ENCODE measurements at places on chromosomes 1 and 21.

DNA sequence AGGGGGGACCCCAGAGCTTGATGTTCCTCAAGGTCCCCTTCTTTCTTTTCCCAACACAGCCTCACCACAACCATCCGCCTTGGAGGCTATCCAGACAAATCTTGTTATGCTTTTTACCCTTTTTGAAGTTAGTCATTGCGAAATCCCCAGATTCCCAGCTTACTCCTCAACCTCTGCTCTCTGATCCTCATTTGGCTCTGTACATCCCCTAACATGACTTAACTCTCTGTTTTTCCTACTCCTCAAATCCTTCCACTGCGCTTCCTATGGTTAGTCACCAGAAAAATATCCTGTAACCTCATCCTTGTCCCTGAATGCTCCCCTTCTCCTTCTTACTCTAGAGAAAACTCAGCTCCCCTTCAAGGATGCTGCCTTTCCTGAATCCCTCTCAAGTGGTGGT is 189.1 kb upstream of the POU3F1 start:
- DNase-seq = peak; percentile 89

GRCh38 chr1:231408528-231409094 is 13.5 kb downstream of the EGLN1 start:
- DNase-seq = no peak

- no peak for DNase-seq
These were observed 87.8 kb downstream of the NAV1 start for GRCh38 chr1:201626629-201627275.

DNA sequence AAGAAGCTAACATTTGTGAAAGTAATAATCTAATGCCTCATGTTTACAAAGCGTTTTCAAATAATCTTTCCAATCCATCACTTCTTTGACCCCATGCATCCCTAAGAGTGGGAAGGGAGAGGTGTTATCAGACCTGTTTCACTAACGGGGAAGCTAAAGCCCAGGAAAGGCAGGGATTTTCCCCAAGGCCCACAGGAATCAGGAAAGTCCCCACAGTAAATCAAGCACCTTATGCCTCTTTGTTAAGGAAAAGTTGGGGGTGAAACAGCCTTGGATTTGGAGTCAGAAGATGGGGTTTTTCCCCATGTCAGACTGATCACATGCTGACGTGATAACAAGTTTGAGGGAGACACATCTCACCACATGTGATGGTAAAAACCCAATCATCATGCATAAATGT is 20.0 kb upstream of the ANGPTL7 start:
- DNase-seq = no peak

DNA sequence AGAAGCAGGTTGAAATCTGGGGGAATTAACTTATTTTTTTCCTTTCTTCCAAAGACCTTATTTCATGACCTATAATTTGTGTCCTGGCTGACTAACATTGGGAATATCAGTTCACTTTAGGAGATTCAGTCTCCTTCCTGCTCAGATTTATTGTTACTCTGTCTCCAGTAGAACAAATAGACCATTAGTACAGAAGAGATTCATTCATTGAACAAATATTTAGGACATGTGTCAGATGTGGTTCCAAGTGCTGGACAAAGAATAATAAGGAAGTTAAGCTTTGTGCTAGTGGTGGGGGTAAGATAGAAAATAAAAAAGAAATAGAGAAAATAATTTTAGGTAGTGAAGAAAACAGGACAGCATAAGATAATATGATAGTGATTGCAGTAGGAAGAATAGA is 20.3 kb downstream of the ZMYM4 start:
- no peak for DNase-seq

- no peak for DNase-seq
These were observed 257.0 kb downstream of the SIPA1L2 start for GRCh38 chr1:232372841-232373440.

DNA sequence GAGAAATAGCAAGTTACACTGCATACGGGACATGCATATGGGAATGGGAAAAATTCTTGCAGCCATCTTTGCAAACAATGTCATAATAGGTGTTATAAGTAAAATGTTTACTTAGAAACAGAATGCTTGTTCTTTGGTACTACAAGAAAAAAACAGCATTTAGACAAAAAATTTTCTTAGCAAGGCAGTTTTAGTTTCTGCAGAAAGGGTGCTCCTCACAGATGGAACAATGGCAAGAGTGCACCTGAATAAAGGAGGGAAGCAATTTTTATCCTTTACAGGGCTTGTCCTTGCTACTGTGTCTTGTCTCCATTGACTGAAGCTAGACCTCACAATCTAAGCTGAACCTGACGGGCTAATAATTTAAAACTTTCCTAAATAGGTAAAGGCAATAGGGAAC is 79.2 kb upstream of the DESI2 start:
- no peak for DNase-seq

GRCh38 chr1:111878091-111878490 is 111.4 kb downstream of the KCND3 start:
- no peak for DNase-seq

DNA sequence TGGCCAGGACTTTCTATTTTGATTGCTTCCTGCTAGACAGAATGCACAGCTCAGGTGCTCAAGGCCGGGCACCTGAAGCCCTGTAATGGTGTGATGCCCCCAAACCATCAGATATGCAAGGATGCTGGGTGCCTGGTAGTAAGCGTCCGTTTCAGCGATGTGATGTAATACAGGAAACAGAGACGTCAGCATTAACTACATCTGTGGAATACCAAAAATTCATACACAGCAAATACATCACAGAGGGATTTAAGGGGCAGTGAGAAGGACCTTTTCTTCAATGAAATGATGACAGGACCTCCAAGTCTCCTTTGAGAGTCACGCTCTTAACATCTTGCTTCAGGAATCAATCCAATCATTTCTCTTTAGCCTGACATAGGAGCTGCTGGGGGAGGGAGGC is 64.4 kb downstream of the SIM2 start:
- DNase-seq = no peak

DNA sequence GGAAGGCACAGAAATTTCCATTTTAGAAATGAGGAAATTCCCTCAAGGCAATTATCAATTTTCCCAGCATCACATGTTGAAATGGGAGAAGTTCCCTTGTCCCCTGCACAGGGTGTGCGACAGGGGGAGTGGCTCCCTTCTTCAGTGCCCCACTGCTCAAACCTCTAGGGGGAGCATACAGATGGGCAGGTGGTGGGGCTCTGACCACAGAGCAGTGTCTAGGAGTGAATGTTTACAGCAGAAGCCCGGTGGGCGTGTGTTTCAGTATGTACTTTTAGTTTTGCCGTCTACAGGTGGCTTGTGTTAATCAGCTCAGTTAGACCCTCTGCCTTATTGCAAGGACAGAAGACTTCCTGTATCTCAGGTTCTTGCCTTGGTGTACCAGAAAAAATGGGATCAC is 493.7 kb upstream of the PLXNA2 start:
- no peak for DNase-seq

- no peak for DNase-seq
These were observed 69.2 kb upstream of the GJA8 start for GRCh38 chr1:147833231-147833860.

DNA sequence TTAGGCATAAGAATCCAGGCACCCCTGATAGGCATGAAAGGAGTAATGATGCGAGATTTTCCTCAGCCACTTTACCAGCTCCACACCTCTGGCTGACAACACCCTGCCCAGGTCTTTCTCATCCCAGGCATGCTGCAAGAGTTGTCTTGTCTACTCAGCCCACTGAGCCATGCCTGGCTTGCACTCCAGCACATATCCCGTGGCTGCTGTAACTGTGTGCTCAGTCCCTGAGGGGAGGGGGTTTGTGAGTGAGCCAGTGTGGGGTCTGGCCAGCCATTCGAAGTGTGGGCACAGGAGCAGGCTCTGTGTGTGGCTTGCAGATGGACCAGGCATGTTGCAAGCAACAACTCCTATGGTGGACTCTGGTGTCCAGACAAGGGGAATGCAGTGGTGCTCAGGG is 529.6 kb downstream of the ADGRL2 start:
- no peak for DNase-seq

- no peak for DNase-seq
These were observed 69.6 kb downstream of the OSBPL9 start for GRCh38 chr1:51686450-51686849.

GRCh38 chr1:87940421-87940820 is 611.7 kb downstream of the LMO4 start:
- no peak for DNase-seq

DNA sequence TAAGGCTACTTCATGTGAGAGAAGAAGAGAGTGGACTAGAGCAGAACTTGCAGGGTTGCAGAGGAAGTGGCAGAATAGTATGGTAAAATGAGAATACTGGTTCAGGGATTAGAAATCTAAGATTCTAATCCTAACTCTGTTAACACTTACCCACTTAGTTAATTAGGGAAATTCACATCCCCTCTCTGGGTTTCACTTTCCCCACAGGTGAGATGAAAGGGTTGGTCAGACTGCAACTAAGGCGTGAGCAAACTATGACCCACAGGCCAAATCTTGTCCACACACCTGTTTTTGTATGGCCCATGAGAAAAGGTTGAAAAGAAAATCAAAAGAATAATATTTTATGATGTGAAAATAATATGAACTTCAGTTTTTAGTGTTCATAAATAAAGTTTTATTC is 117.5 kb downstream of the MACF1 start:
- no peak for DNase-seq

DNA sequence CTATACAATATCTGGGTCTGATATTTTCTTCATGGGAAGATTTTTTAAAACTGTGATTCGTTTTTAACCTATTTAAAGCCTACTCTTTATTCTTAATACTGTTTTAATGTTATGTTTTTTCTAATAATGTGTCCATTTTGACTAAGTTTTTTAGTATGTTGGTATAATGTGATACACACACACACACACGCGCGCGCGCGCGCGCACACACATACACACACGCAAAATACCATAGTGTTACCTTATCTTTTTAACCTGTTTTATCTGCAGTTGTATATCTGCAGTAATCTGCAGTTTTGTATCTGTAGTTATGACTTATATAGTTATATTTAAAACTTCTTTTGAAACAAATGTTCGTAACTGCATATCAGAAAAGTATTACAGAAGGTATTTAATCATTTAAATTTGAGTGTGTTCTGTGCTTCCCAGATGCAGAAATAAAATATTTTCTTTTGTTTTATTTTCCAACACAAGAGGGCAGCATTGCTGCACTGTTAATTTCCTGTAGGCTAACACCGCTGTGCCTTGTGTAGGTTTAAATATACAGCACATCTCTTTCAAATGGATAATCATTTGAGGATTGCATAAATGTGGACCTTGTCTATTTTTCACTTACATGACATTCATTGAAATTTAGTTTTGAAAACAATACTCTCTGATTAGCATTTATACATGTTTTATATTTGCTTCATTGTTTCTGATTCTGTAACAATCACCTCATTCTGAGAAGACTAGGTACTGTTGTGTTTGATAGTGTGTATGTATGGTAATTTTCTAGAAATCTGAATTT is 166.1 kb downstream of the PDE4B start:
- peak; percentile 74 for DNase-seq

GRCh38 chr1:177200290-177200689 is 29.5 kb downstream of the BRINP2 start:
- no peak for DNase-seq

GRCh38 chr1:204080163-204080903 is 7.4 kb downstream of the SOX13 start:
- DNase-seq = peak; percentile 93

DNA sequence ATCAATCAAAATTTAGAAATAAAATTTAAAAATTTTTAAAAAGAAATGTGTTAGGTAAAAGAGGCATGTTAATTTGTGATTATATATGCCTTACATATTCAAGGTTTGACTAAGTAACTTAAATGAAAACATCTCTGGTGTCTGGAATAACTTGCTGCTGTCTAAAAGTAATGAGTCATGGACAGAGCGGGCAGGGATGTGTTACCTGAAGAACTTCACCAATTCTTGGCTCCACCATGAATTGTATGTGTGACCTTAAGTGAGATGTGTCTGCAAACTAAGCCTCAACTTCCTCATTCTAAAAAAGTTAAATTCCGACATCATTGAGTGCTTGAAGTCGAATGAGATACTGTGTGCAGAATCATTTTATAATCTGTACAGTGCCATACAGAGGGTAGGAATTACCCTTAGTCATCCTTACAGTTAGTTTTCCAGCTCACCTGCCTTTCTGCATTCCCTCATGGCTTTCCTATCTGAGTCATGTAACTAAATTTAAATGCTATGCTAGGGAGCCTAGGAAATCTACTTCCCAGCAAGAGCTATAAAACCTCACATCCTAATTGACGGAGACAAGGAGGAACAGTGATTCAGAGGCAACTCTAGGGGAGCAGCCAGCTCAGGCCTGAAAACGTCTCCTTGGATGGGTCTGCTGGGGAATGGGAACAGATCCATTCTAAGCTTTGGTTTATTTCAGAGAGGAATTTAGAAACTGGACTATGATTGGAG is 100.7 kb upstream of the TSPAN2 start:
- DNase-seq = peak; percentile 77

DNA sequence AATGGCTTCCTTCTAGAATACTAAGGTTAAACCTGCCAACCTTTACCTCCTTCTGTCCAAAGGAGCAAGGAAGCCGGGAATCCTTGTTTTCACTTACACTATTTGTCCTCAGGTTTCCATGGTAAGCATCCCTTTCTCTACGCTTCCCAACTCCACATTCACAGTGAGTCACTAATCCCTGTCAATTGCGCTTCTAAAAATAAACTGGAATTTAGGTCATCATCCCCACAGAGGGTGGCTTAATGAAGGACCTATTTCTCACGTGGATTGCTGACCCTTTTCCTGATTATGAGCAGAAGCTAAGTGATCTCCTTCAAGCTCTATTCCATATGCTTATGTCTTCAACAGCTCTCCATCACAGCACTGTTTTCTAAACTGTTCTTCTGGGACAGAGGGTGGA is 39.9 kb upstream of the ABCA4 start:
- DNase-seq = peak; percentile 67

- DNase-seq = peak; percentile 71
These were observed 142.2 kb downstream of the NFIA start for GRCh38 chr1:61224609-61225008.

GRCh38 chr1:209196140-209196539 is 387.4 kb upstream of the CAMK1G start:
- DNase-seq = no peak

- no peak for DNase-seq
These were observed 286.5 kb downstream of the SMYD3 start for GRCh38 chr1:246220495-246221065.

GRCh38 chr1:41805771-41806471 is 112.8 kb downstream of the HIVEP3 start:
- no peak for DNase-seq

- peak; percentile 93 for DNase-seq
These were observed 10.3 kb upstream of the SLC30A10 start for GRCh38 chr1:219938706-219939105.

DNA sequence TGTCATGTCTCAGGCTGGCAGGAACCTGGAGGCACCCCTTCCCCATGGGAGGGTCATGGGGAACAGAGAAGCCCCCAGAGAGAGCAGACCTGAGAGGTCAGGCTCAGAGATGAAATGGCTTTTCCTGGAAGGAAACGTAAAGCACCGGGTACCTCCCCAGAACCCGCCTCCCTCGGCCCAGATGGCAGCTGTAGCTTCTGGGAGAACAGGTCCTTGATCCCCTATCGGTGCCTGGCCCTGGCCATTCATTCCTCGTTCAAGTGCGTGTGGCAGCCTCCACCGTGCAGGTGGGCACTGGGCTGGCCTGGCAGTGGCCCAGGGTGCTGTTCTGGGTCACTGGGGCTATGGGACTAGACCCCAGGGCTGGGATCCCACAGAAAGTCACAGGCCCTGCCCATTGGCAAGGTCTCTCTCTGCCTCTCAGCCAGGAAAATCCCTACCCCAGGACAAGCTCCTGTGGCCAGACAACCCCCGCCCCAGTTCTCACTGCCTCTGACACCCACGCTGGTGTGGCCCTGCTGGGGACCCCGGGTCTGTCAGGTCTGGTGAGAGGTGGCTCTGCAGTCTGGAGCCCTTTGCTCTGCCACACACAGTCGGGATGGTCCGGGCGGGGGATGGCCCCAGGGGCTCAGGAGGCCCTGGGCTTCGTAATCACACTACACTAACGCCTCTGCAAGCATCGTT is 183.2 kb upstream of the VAMP3 start:
- DNase-seq = no peak
